ENCODE measurements at places on chromosomes 4 and X.

DNA sequence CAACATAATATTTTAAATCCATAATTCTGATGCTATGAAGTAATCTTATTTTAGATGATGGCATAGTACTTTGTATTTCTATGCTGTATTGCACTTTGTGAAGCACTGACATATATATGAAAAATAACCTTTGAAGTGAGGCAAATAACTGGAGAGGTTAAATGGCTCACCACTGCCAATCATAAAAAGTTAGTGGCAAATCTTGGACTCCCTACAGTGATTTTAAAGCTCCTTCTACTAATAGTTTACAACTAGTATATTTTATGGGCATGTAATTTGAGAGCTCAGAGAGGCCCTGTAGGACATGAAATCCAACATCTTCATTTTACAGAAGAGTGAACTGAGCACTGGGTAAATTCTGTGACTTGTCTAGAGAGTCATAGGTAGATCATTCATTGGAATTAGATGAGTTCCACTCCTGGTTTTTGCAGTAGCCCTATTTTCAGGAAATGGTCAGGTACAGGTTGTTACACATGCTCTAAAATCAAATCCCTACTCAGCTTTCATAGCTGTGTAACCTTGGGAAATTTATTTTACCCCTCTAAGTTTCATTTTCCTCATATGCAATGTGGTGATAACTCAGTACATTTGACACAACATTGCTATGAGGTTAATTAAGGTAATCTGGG, 804 bp upstream of the GC start:
- no peak for DNase-seq

- no peak for DNase-seq
Observed at GRCh38 chrX:134997646-134998045, 6.9 kb downstream of the SMIM10 start.

DNA sequence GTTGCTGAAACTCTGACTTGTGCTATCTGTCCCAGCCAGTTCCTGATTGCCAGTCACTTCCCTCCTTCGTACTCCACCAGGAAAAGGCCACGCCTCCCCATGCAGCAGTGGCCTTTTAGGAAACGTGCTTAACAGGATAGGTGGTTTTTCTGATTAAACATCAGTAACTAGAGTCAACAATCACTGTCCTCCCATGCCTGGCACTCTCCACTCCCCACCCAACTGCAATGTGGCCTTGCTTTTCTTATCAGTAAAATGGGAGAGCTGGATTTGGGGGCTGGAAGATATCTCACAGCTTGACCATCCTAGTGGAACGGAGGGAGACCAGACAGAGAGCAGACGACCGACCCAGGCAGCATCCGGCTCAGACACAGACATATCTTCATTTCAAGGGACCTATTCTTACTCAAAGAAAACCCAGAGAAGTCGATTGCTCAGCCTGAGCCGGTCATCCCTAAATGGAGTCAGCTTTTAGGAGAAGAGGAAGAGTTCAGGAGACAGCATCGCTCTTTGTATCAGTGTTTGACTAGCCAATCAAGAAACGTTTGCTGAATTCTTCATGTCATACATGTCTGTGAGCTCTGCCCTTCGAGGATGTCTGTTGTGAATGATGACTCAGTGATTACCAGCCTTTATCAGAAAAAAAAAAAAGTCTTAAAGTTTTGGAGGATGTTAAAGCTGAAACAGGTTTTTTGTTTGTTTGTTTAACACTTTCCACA, 12.7 kb upstream of the UBA6 start:
- DNase-seq = no peak

GRCh38 chr4:126701756-126702155, 931.0 kb upstream of the INTU start:
- no peak for DNase-seq

DNA sequence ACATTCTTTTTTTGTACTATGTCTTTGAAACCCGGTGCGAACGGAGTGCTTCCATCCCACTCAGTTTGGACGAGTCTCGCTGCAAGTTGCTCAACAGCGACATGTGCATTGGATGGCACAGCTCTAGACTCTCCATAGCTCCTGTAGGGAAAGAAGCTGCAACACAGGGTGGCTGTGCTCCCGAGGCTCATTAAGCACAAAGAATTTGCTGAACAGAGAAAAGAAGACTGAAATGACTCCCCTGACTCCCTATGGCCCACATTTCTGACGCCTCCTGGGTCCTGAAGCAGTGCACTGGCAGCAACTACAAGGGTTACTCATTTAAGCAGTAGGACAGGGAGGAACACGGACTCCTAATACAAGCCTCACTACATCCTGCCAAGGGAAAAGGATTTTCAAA, 127.4 kb downstream of the SH3RF1 start:
- DNase-seq = no peak

GRCh38 chr4:77100234-77100633, 24.4 kb upstream of the CCNI start:
- DNase-seq = no peak

GRCh38 chr4:7335344-7336066, 99.2 kb downstream of the PSAPL1 start:
- no peak for DNase-seq

DNA sequence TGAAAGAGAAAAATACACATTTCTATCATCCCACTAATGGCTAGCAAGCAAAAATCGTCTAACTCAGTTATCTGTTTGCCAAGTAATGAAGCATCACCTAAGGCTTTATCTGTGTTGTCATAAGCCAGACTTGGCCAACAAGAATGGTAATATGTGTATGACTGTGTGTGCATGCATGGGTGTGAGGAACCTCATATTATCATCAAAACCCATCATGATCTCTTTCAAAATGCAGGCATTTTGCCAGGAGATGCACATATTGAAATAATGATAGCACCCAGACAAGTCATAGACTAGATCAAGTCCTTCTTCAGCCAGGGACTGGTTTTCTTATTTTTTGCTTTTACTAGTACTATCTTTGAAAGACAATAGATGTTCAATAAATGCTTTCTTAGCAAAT, 172.5 kb upstream of the FMR1 start:
- DNase-seq = no peak

DNA sequence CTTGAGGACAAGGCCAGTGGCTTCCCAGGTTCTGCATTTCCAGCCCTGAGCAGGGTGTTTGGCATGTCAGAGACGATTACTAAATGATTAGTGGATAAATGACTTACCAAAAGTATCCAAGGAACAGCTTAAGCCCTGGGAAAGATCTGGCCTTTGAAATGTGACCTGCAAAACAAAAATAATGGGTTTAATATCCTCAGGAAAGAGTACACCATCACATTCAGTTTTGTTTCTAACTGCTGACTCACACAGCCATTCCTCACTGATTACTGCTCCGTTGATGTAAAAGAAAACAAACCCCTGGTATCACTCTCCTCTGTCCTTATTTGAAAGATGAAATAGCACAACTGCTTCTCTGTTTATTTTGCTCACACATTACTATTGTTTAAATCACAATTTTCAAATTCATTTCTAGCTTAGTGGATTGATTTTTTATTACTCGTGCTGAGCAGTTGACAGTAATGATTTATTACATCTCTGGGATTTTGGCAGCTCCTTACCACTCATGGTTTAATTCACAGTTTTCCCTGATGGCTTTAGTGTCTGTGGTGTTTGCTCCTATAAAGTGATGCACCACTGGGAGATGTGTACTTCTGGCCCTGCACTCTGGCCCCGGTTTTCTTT, 117.0 kb downstream of the CBLL2 start:
- no peak for DNase-seq

GRCh38 chr4:131381055-131381454, 1768.0 kb upstream of the PCDH10 start:
- DNase-seq = no peak

DNA sequence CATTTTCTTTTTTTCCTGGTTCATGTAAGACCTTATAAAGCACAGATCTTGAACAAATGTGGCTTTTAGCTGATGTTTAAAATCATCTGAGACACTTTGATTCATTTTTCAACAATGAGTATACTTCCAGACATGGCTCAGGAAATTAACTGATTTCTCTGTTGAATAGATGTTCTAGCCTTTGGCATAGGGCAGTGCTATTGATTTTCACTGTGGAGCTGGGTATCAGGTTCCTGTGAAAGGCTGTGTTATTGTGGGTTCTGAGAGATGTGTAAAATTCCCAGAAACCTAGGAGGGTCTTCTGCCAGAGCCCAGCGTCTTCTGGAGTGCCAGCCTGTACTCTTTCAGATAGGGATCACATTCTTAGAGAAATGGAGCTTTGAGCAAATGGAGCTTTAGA, 278.9 kb downstream of the EPHA5 start:
- DNase-seq = no peak

DNA sequence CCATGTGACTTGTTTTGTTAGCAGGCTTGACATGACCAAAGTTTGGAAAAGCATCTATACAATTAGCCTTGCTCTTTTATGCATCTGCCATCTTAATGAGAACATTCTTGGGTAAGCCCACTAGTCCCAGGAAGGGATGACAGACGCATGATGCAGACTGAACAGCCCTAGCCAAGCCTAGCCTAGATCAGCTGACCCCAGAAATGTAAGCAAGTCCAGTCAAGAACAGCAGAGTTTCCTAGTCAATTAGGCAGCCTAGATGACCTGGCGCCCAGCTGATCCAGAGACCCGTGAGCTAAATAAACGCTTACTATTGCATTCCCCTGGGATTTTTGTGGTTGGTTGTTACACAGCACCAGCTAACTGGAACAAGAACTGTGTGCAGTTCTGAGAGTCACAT, 457.9 kb downstream of the BCOR start:
- DNase-seq = no peak

DNA sequence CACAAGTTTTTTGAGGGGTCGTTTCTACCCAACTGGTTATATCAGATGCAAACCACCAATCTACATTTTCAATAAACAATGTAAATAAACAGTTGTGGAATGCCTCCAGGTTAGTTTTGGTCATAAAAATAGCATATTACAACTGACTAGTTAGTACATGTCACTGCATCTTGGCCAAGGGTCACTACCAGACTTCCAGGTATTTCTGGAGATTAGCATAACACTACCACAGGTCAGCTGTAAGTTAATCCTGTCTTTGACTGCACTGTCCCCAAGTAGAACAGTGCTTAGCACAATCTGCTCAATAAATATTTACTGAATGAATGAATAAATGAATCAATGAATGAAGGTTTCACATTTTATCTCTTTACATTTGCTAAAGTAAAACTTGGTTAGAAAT, 64.4 kb downstream of the TBC1D19 start:
- DNase-seq = no peak

- DNase-seq = no peak
Observed at GRCh38 chr4:139367421-139368090, 65.3 kb upstream of the NDUFC1 start.

DNA sequence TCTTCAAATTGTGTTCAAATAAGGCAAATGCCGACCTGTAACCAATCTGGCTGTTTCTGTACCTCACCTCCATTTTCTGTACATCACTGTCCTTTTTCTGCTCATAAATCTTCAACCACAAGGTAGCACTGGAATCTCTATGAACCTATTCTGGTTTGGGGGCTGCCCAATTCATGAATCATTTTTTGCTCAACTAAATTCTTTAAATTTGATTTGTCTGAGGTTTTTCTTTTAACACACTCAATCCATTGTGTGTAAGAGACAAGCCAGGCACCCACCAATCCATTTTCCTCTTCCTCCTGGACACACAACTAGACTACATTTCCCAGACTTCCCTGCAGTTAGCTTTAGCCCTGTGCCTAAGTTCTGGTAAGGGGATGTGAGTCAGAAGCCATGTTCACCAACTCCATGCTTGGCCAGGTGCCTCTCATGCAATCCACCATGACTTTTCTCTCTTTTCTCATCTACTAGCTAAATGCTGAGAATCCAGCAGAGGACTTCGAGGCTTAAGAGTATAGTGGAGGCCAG, 193.2 kb upstream of the KLF3 start:
- DNase-seq = no peak

DNA sequence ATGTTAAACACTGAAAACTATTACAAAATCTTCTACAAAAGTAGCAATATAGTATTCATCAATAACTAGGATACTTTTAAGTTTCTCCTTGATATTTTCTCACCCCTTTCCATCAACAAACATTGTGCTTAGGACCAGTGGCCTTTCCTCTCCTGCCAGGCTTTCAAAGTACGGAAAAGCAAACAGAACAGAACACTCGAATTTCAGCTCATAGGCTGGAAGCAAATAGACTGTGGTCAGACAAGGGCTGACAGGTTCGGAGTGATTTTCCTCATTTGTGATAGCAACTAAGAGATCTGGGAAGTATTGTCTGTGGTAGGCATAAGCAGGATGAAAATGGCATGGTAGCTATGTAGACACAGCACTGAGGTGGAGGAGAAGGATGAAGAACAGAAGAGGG, 68.6 kb upstream of the SORBS2 start:
- no peak for DNase-seq

- no peak for DNase-seq
Observed at GRCh38 chr4:84971319-84971932, 4.9 kb upstream of the WDFY3 start.

GRCh38 chr4:61359301-61359700, 159.2 kb downstream of the ADGRL3 start:
- no peak for DNase-seq

DNA sequence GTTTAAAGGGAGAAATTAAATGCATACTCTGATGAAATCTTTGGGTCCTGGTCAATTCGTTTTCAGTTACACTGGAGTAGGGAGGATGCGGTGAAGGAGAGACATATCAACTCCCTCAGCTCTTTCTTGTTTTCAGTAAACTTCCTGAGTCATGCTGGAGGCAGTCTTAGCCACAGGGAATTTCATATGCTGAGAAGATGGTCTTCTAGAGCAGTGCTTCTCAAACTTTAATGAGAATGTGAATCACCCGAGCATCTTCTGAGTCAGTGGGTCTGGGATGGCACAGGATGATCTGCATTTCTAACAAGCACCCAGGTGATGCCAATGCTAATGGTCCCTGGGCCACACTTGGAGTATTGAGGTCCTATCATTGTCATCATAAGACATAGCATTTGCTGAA, 214.5 kb downstream of the KIT start:
- no peak for DNase-seq

DNA sequence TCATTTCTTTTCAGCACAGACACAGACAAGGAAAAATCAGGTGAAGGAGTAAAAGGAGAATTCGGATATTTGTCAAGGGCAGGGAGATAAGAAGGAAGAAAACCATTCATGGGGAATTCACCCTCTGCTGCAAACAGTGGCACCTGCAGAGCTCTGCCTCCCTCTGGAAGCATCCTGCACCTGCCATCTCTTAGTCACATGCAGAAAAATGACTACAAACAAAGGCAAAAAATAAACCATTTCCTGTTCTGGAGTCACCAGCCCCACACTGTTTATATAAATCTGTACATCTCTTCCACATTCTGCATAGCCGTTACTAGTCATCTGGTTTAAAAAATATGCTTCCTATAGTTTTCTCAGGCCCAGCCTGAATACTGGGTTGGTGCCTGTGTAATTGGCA, 205.3 kb downstream of the ARAP2 start:
- no peak for DNase-seq

- DNase-seq = no peak
Observed at GRCh38 chrX:25941087-25941486, 197.1 kb upstream of the MAGEB18 start.

DNA sequence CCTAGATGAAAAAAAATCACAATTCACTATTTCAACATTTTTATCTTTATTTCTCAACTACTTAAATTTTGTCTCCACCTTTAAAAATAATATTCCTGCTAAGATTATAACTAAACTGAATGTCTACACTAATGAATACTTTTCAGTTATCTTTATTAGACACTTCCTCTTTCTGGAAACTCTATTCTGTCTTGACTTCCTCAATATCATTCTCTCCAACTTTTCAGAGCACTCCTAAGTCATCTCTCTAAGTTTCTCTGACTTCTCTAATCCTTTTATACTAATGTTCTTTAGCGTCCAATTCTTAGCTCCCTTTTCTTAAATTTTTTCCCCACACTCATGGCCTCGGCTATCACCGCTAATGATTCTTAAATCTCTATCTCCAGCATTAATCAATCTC, 374.2 kb downstream of the FBXO8 start:
- no peak for DNase-seq

GRCh38 chr4:85154591-85154990, 188.1 kb upstream of the WDFY3 start:
- no peak for DNase-seq

All from activated T-cell treated with anti-CD3 and anti-CD28 coated beads, Interleukin-2, amount 50 U/mL, for 4 hours (primary cell).